Activated T-cell treated with anti-CD3 and anti-CD28 coated beads for 48 hours (primary cell): ENCODE measurements at places on chromosomes 12 and 14.

DNA sequence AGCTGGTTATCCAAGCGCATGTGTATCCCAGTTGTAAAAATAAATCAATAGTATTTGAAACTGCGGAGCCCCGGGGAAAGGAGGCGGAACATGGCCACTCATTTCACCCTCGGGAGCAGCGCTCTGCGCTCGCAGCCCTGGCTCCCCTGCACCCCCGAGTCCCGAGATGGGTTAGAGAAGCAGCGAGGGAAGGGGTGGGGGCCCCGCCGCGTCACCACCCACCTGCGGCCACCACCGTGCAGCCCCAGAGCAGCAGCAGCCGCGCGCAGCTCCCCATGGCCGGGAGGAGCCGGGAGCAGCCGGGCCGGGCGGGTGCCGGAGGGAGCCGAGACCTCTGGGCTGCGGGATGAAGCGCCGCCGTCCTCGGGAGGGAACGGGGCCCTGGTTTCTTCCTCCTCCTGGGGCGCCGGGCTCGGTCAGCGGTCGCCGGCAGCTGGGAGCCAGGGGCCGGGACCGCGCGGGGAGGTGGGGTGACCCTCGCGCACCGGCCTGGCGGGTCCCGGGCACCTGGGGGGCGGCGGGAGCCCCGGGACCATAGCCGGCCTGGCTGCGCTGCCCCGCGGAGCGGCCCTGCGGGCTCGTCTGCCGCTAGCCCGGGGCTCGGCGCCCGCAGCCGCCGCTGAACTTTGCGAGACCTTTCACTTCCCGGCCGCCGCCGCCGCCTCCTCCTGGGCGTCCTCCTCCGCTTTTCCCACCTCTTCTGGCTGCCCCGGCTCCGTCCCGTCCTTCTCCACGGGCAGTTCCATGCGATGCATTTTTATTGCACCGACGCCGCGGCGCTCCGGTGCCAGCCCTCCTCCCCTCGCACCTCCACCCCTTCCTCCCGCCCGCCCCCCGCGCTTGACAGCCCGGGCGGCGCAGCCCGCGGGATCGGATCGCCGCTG is at the start of gene NTN4:
NTN4 (minus strand) TSS at position 732 of the 884 bp plus-strand sequence; CDS start at position 277, 455 bp downstream.
- peak; percentile 15 for DNase-seq

- no peak for DNase-seq
Measured at GRCh38 chr12:19410211-19410610, 29.1 kb upstream of the AEBP2 start.

DNA sequence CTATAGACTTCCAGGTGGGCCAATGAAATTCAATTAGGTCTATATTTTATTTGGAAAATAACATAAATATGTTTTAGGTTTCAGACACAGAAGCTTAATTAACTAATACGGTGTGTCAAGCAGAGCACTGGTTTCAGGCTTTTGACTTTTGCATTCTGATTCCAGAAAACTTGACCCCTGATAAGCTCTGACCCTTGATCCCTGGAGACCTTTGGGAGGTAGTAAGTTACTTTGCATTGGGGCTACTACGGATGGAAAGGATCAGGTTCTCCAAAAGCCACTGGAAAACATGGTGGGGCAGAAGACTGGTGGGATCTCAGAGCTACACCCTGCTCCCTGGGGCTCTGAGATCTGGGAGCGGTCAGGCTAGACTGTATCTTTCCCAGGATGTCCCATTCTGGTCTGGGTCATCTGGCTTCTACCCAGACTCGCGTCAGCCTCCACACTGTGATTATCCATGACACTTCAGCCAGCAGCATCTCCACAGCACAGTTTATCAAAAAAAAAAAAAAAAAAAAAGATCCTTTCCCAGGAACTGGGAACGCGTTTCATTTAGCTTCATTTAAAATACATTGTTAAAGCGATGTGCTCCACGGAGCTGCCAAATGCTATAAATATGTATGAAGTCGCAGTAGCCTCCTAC is 17.8 kb upstream of the EMP1 start:
- DNase-seq: no peak

GRCh38 chr14:31057701-31058364 is 31.7 kb upstream of the STRN3 start:
- DNase-seq: no peak

DNA sequence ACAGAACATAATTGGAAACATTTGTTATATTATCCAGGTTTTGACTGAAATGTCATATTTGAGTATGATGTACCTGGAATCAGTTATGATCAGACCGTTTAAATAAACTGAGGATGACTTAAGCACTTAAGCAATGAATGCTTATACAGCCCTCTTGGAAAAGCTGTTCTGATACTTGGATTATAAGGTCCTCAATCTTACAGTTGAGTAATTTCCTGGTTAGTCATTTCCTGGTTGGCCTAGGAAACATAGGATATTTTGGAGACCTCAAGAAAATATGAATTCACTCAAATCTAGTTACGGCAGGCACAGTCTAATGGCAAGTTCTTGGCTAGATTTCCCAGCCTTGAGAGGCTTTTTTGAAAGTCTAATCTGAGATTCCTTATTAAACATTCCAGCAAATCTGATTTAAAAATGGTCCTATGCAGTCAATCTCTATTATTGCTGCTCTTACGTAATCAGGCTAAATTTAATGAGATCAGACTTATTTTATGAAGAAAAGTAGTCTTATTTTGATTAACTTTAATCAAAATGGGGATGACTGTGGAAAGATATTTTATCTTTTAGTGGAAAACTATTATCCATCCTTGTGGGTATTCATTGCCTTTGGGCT is 447.2 kb downstream of the SNAPC1 start:
- no peak for DNase-seq

DNA sequence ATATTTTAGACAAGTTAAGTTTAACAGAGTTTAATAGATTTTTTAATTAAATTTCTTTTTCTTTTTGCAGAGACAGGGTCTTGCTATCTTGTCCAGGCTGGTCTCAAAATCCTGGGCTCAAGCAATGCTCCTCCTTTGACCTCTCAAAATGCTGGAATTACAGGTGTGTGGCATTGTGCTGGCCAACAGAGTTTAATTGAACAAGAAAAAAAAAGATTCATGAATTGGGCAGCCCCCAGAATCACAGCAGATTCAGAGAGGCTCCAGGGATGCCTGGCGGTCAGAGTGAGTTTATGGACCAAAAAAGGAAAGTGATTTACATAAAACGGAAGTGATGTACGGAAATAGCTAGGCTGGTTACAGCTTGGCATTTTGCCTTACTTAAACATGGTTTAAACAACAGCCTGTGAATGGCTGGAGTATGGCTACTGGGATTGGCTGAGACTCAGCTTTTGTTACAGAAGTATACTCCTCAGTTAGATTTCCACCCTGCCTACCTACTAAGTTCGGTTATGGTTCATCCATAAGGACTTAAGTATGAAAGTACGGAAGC is 14.5 kb upstream of the TESPA1 start:
- no peak for DNase-seq

GRCh38 chr14:65600742-65601141 is 188.2 kb downstream of the FUT8 start:
- no peak for DNase-seq

DNA sequence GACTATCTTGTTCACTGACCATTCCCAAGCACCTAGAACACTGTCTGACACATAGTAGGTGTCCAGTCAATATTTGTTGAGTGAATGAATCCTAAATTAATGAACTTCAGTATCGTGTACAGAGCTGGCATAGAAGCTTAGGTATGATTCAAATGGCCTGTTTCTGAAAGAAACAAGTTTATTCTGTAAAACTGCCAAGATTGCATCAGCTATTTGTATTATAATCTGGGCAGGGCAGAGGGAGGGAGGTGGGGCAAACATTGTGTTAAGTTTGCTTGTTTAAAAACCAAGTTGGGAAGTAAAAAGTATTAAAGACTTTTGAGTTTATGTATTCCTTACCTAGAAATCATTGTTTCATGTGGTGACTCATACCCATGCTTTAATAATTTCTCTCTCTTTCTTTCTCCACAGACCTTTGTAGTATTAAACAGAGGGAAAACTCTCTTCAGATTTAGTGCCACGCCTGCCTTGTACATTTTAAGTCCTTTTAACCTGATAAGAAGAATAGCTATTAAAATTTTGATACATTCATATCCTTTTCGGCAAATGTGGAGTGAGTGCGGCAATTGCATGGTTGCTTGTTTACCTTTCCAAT is 92.8 kb downstream of the SCN8A start:
- DNase-seq: no peak

- DNase-seq: no peak
Measured at GRCh38 chr12:109861689-109862314, 18.5 kb downstream of the GLTP start.

DNA sequence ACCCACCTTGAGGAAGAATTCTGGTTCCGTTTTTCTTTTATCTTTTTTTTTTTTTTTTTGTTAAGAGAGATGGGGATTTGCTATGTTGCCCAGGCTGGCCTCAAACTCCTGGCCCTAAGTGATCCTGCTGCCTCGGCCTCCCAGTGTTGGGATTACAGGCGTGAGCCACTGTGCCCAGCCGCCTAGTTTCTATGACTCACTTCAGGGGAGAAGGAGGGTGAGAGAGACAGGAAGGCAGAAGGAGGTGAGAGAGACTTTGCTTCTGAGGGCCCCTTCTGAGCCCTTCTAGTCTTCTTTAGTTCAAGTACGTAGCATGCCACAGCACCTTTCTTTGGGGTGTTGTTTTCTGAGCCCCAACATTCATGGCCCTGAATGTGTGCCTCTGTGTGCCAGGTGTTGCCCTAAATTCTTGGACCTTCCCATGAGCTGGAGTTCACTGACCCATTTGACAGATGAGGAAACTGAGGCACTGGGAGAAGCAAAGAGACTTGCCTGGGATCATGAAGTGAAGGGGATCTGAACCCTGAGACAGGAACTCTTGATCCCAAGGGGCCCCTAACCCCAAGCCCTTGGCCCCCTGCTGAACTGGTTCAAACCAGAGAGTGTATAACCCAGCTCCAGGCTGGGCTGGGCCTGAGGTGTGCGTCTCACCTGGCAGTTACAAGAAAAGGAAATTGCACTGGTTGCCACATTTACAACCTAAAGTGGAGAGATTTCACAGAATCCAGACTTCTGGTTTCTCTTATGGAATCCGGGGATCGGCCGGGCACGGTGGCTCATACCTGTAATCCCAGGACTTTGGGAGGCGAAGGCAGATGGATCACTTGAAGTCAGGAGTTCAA is 20.8 kb downstream of the SH2B3 start:
- DNase-seq: no peak

GRCh38 chr14:74840603-74841030 is 35.3 kb downstream of the PROX2 start:
- no peak for DNase-seq

GRCh38 chr12:54379398-54380201 is 4.9 kb downstream of the ZNF385A start:
- DNase-seq: peak; percentile 88

- DNase-seq: no peak
Measured at GRCh38 chr12:127660961-127661360, 606.0 kb upstream of the TMEM132C start.

DNA sequence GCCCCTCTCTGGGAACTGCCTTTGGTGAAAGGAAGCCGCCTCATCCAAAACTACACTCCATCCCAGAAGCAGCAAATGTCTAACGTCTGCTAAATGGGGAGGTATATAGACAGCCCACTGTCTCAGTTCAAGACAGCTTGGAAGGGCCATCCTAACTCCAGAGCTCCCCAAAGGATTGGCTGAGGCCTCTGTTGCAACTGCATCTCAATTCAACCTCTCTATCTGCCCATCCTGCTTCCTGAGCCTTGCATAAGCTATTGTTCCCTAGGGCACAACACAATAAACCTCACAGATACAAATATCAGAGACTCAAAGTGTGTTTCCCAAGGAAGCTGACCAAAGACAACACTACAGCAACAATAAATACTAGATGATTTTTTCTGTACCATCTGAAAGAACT is 495.2 kb upstream of the SOX5 start:
- DNase-seq: no peak

DNA sequence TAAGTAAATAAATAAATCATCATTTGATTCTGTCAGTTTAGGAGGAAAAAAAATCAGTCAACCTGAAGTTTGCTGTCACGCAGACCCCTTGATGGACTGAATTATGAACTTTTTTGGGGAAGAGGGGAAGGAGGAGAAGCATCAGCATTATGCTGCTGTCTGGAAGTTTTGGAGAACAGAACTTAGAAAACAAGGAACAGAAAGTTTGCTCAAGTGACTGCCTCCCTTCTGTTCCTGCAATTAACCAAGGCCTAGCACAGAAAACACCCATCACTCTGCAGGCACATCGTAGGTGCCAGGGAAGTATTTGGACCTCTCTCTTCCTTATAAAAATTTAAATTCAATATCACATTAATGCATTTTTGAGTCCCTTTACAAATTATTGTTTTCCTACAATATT is 283.8 kb downstream of the VRK1 start:
- DNase-seq: no peak

GRCh38 chr14:63852271-63852816 is 460 bp upstream of the SYNE2 start:
- no peak for DNase-seq

GRCh38 chr14:75467763-75468162 is 39.9 kb downstream of the JDP2 start:
- DNase-seq: no peak

DNA sequence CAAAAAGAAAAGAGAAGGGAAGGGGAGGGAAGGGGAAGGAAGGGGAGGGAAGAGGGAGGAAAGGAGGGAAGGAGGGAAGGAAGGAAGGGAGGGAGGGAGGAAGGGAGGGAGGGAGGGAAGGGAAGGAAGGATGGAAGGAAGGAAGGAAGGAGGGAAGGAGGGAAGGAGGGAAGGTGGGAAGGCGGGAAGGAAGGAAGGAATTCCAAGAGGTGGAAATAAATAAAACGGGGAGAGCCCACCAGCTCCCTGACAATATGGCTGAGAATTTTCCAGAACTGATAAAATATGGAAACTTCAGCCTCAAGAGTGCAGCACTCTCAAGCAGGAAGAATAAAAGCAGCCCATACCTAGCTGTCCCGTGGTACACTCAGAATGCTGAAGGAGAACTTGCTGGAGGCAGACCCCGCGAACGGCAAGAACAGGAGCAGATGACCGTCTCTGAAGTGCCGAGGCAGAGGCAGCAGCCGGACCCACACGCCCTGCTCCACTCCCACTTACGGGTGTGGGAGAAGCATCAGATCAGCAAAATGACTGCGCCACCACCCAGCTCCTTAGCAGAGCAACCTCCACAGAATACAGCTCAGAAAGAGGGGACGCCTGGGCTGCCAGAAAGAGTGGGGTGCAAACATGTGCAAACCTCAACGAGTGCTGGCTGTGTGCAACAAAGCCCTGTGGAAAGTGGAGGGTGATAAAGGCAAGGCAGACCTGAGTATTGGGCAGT is 34.1 kb upstream of the INF2 start:
- no peak for DNase-seq

GRCh38 chr14:77782202-77782601 is 17.7 kb upstream of the ADCK1 start:
- DNase-seq: no peak

GRCh38 chr14:98957211-98958047 is 314.6 kb downstream of the BCL11B start:
- DNase-seq: no peak

GRCh38 chr12:45475594-45475993 is 253.9 kb upstream of the ARID2 start:
- DNase-seq: no peak

- no peak for DNase-seq
Measured at GRCh38 chr14:29220566-29220965, 454.0 kb downstream of the FOXG1 start.

DNA sequence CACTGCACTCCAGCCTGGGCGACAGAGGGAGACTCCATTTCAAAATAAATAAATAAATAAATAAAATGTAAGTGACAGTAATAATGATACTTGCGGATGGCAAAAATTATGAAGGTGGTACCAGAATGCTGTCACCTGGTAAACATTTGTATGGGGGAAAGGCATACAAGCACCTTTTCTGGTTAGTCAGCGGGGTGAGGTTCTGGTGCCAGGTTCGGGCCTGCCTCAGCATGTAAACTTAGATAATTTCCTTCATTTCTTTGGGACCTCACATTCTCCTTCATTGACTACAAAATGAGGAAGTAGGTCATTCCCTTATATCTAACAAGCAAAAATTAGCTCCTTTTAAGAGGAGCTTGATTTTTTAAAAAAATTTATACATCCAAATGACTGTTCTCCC is 10.8 kb downstream of the VTI1B start:
- no peak for DNase-seq
